Activated CD4-positive, alpha-beta T cell treated with anti-CD3 and anti-CD28 coated beads, Interleukin-2, Interleukin-4, amounts not matched to agents 100 ng/mL and 50 ng/mL, durations not matched to agents 16 hours and 8 hours (primary cell): ENCODE measurements at places on chromosomes 16 and 17.

GRCh38 chr17:73390851-73391250 is 79.0 kb upstream of the CDC42EP4 start:
- no peak for DNase-seq

DNA sequence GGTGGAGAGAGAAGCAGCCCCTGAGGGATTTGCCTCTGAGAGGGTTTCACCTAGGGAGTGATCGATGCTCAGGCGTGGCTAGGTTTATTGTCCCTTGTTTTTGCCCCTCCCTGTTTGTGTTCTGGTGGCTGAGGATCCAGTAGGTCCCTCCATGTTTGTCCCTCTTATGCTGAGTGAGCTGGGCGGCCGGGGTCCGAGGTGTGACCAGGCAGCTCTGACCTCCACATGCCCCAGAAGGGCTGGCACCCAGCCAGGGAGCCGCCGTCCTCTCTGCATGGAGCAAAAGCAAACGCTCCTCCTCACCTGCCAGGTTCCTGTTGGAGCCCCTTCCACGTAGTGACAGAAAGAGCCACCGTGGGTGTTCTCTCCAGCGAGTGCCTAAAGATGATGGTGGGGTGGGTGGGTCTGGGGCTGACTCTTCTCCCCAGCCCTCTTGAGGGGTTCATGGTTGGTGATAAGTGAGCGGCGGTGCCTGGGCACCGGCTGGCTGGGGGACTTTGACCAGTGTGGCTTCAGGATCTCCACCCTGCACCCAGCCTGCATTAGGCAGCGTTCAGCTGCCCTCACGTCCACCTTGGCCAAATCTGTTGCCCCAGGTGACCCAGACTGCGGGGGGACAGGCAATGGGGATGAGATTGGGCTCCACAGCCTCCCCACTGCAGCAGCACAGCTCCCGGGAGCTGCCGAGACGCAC is 14.1 kb upstream of the NUDT16L1 start:
- DNase-seq: no peak

DNA sequence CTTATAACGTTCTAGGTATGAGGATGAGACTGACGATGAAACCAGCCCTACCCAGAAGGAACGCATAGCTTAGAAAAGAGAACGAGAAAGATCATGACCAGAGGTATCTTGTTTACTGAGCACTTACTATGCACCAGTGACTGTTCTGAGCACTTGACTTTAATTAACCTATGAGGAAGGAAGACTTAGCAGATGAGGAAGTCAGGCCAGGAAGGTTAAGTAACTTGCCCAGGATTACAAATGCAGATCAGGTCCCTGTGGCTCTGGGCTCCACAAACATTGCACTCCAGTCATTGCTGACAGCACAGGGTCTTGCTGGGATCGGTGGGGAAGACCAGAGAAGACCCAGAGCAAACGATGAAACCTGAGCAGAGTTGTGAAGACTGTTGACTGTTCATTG is 7.1 kb downstream of the KRT13 start:
- DNase-seq: no peak

- DNase-seq: no peak
These were observed 2.4 kb upstream of the HNF1B start for GRCh38 chr17:37747222-37747621.
